ENCODE measurements at places on chromosomes 5 and 9. TPM values are rescaled to one million over a fixed set of nuclear protein-coding genes. Genes with fewer than 3 reads are reported as not detected.

- DNase-seq = no peak
These were observed 105.6 kb upstream of the PCA3 start for GRCh38 chr9:76658510-76659231.

DNA sequence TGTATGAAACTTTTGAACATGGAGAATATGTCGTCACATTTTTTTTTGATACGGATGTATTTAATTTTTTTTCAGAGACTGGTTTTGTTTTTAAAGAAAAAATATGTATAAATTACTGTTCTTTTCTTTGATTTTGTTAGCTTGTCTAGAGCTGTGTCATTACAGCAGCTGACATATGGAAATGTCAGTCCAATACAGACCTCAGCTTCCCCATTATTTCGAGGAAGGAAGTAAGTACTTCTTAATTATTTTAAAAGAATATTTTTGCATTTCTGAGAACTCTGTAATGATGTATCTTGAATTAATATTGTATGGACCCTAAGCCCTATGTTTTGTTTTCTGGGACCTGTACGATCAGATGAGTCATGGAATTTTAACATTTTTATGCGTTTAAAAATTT is 7.6 kb downstream of the TENT2 start:
- no peak for DNase-seq

GRCh38 chr9:111016426-111017045 is 21.7 kb downstream of the LPAR1 start:
- no peak for DNase-seq

Gene PHAX
- total RNA-seq = 50.3 TPM

GRCh38 chr5:173675287-173675996 is 59.0 kb upstream of the BOD1 start:
- no peak for DNase-seq

DNA sequence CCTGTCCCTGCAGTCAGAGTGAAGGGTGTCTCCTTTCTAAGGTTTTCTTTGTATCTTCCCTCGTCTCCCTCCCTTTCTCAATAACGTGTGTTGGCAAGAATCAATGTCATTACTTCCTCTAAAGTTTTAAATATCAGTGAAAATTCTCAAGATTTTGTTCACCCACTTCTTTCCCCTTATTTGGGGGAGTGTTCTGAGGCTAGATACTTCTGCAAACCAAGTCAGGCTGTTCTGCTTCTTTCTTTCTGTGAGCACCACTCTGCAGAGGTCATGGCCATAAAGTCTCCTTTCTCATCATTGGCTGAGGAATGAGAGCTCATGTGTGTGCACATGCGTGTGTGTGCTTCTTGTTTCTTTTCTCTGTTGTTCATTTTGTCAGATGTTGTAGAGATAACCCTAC is 26.6 kb upstream of the SPATA31C2 start:
- no peak for DNase-seq

Data from esophagus squamous epithelium (tissue), 5 donors.